AML-193 (cell line): ENCODE measurements at places on chromosomes 11 and 22.

DNA sequence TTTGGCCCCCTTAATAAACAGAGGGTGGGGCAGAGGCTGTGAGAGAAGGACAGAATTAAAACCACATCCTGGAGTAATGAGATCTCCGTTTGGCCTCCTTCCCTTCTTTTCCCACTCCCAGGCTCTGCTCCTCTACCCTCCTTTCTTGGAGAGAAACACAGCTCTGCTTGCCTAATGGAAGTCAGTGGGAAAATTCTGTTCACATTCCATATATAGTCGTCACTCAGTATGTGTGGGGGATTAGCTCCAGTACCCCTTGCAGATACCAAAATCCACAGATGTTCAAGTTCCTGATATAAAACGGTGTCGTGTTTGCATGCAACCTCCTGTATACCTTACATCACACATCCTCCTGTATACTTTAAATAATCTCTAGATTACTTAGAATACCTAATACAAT, 37.6 kb upstream of the THY1 start:
- no peak for DNase-seq

- no peak for DNase-seq
Measured at GRCh38 chr11:133576351-133576750, 44.0 kb upstream of the OPCML start.

DNA sequence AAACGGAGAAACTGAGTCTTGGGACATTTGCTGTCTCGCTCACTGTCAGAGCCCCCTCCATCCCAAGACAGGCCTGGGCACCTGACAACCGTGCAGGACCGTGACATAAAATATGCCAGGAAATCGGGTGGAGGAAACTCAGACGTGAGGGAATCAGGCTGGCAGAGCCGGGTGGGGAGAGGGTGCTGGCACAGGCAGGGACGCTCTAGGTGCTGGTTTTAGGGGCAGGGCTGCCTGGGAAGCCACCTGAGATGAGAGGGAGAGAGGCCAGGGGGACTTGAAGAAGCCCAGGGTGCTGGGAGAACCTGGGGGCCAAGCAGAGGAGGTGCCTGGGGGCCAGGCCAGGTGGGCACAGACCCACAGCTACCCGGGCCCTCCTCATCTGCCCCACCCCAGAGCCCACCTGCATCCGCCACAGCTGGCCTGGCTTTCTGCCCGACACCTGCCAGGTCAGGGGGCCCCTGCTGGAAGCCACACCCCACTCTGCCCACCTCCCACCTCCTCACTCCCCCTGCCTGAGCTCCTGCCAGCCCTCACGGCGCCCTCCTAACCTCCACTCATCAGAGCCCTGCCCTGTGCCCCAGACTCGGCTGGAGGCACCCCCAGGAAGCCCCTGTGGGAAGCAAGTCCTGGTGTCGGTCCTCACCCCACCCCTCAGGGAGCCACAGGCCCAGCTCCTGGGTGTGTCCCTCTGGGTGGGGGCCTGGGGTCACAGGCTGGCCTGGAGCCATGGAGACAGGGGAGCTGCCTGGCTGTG, 27.3 kb upstream of the MUC5AC start:
- DNase-seq = no peak

DNA sequence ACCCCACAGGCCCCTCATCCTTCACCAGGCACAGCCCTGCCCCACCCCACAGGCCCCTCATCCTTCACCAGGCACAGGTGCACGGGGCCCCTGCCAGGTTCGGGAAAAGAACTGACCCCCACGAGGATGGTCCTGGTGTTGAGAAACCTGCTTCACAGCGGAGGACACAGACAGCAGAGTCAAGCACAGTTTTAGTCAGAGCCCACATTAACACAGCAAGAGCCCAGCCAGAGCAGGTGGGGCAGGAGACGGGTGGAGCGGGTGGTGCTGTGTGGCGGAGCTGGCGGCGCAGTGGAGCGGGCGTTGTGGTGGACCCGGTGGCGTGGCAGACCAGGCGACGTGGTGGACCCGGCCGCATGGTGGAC, 1085.5 kb downstream of the BRD1 start:
- DNase-seq = no peak
